ENCODE measurements at places on chromosomes 4 and X.

GRCh38 chrX:26873736-26874135 lies 589.4 kb downstream of the PPP4R3C start:
- DNase-seq = no peak

DNA sequence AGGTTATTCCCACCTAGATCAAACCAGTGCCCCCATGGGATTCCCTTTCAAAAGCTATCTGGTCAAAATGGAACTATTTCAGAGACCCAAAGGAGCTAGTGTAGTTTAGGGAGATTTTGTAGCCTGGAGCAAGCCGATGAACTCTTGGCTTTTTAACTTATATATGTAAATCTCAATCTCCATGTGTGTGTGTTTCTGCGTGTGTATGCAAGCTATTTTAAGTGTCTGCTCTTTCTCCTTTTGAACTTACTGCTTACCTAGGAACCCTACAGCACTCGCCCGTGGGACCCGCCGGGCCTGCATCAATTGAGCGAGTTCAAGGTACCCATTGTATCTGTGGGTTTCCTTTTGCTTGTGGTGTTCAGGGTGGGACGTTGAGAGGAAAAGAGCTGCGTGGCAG lies 10.4 kb downstream of the CSTF2 start:
- no peak for DNase-seq

DNA sequence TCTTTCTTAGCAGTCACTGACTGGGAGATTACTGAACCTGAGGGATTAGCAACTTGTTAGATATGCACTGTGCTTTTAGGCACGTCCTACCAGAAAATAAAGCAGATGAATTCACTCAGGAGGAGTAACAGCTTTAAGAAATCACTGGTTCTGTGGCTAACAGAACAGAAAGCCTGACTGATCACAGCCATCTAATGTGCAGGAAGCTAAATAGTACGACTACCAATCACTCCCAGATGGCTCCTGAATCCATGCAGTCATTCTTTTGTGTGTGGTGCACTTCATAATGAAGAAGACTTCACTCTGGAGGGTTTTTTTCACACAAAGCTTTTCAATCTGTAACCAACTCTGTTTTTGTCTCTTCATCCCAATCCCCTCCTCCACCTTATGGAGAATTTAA lies 305.3 kb upstream of the INTU start:
- DNase-seq = no peak

DNA sequence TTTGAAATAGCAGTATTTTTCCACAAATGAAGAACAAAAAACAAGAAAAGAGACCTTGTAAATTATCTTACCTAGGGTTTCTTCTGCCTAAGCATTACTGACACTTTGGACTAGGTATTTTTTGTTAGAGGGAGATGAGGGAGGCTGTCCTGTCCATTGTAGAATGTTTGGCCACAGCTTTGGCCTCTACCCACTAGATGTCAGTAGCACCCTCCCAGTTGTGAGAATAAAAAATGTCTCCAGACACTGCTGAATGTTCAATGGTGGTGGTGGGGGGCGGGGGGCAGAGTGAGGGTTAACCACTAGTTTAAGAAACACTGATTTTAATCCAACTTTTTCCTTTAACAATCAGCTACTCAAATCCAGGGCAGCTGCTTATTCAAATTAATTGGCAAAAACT lies 25.8 kb downstream of the OTUD4 start:
- DNase-seq = no peak

DNA sequence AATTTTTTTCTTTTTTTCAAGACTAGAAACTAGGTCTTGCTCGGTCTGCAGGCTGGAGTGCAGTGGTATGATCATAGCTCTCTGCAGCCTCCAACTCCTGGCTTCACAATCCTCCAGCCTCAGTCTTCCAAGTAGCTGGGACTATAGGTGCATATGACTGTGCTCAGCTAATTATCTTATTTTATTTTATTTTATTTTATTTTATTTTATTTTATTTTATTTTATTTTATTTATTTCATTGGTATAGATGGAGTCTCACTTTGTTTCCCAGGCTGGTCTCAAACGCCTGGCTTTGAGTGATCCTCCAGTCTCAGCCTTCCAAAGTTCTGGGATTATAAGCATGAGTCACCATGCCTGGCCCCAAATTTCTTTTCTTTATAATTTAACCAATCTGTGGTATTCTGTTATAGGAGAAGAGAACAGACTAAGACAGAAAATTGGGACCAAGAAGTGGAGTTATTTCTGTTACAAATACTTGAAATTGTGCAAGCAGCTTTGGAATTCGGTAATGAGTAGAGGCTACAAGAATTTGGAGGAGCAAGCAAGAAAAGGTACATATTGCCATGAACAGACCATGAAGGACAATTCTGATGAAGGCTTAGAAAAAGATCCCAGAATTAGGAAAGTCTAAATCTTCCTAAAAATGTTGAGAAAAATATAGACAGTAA lies 4.0 kb upstream of the PRDM5 start:
- no peak for DNase-seq

DNA sequence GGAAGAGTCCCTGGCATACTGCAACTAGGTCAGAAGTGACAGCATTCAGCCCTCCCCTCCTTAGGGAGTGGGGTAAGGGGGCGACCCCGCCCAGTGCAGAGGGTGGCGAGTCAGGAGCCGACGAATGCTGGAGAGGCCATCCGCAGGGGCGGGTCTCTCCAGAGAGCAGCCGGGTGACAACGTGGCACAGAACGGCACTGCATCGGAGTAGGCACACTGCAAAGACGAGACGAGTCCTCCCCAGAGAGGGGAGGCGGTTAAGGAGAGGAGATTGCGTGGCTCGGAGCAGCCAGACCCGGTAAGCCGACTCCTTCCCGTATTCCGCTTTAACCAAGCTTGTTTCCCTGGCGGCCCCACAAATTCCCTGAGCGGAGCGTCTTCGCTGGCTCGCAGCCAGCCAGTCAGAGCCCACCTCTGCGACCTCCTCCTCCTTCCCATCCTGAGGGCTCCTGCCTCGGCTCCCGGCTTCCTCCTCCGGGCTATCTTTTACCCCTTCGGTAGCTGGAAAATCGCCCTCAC lies 54.9 kb downstream of the LINC00632 start:
- DNase-seq = no peak

GRCh38 chrX:153627675-153628111 lies 19.3 kb upstream of the DUSP9 start:
- DNase-seq = no peak

DNA sequence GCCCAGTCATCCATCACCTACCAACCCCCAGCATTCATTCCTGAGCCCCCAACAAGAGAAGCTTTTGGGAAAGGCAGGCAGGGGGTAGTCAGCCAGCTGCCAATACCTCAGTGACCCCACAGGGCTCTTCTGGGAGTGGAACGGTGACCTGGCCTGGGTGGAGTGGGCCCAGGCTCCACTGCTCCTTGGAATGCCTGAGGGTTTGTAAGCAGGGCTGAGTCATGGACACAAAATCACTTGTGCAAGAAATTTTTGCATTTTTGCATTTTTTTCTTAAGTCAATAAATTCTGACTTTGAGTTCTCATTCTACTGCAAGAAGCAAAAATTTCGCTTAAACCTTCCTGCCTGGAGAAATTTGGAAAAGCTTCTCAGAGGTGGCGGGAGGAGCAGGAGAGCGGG lies 18.5 kb downstream of the SORCS2 start:
- DNase-seq = no peak

GRCh38 chr4:4415107-4415805 lies 28.4 kb downstream of the NSG1 start:
- DNase-seq = no peak

DNA sequence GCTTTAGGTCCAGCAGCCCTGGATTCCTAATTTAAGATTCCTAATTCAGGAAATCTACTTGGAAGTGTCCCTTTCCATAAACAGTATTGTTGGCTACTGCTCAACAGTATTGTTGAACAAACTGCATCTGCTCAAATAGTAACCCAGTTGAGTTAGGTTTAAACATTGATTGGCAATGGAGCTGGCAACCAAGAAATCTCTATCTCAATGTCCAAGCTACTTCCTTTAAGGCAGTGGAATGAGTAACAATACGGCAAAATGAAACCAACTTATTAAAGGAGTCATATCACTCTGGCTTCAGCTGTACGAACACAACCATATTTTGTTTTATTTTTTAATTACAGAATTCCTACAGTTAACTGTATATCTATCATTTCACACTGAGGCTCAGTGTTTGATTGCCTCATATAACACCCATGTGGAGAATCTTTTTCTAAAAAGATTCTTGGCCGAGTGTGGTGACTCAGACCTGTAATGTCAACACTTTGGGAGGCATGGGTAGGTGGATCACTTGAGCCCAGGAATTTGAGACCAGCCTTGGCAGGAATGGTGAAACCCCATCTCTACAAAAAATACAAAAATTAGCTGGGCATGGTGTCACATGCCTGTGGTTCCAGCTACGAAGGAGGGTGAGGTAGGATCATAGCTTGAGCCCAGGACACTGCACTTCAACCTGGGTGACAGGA lies 71.7 kb upstream of the IL13RA1 start:
- DNase-seq = no peak

GRCh38 chr4:134753390-134753789 lies 551.8 kb upstream of the PABPC4L start:
- no peak for DNase-seq

- DNase-seq = no peak
These were observed 11.0 kb downstream of the BMX start for GRCh38 chrX:15511563-15511962.

GRCh38 chr4:145523117-145523516 lies 41.5 kb downstream of the SMAD1 start:
- DNase-seq = no peak

- DNase-seq = no peak
These were observed 1.9 kb downstream of the TLR7 start for GRCh38 chrX:12868747-12869146.

DNA sequence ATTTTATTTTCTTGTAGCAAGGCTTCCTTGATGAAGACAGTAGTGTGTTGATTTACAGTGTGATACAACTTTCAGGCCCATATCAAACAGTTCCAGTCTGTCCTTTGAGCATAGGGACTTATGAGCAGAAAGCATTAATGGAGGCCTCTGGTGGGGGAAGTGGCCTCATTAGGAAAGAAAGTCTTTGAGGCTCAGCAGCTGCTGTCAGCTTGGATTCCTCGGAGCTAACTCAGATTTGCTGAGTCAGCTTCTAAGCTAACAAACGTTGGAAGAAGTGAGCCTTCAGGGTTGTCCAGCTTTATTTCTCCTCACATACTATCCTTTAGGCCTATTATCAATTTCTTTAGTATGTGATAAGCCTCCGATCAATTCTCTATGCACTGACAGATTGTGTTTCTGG lies 15.8 kb upstream of the SFRP2 start:
- DNase-seq = no peak

DNA sequence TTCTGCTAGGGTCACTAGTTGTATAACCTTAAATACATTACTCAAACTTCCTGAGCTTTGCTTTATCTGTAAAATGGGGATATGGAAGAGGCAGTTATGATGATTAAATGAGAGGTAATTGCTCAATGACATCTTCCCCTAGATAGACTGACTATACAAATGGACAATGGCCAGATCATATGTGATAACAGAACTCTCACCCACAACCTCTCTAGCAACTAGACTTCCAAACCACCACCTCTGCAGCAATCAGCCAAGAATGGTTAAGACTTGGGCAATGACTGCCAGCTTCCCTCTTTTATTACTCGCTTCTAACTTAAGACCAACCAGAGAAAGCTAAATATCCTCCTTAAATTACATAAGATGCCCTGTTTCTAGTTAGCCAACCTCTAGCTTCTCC lies 2.9 kb upstream of the SEPSECS start:
- no peak for DNase-seq

GRCh38 chrX:103586314-103586646 lies 965 bp downstream of the TCEAL4 start:
- no peak for DNase-seq

DNA sequence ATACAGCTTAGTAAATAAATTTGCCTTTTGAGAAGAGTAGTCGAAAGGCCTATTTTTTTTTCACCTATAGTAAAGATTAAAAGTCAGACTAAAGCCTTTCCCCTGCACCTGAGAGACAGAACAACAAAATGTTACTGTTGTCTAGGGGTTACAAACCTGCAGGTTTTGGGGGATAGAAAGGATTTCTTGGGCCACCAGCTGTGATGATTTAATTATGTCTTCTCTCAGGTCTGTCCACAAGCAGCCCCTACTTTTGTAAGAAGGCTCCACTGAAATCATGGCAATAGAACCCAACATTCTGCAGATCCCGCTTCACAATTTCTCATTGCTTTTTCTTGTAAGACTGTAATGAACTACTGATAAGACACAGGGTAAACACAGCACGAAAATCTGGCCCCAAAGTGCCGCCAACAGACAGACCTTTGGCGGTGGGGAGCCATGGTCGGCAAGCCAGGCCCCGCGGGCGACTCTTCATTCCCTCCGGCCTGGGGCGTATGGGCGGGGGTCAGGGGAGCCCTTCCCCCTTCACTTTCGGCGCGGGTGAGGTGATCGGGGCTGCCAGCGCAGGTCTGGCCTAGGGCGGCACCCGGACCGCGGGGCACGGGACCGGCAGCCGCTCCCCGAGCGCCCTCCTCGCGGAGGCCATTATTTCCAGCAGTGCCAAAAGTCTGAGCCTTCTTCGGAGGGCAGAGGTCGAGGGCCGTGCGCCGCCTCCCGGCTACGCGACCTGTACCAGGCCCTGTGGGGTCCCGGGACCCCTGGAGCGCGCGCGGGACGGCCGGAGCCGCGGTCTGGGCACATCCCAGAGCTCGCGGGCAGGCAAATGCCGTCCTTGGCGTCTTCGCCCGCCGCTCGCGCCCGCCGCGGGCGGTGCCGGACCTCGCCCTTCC lies 812 bp upstream of the KDM6A start:
- no peak for DNase-seq

GRCh38 chrX:116204932-116205331 lies 34.4 kb downstream of the AGTR2 start:
- DNase-seq = peak; percentile 0

DNA sequence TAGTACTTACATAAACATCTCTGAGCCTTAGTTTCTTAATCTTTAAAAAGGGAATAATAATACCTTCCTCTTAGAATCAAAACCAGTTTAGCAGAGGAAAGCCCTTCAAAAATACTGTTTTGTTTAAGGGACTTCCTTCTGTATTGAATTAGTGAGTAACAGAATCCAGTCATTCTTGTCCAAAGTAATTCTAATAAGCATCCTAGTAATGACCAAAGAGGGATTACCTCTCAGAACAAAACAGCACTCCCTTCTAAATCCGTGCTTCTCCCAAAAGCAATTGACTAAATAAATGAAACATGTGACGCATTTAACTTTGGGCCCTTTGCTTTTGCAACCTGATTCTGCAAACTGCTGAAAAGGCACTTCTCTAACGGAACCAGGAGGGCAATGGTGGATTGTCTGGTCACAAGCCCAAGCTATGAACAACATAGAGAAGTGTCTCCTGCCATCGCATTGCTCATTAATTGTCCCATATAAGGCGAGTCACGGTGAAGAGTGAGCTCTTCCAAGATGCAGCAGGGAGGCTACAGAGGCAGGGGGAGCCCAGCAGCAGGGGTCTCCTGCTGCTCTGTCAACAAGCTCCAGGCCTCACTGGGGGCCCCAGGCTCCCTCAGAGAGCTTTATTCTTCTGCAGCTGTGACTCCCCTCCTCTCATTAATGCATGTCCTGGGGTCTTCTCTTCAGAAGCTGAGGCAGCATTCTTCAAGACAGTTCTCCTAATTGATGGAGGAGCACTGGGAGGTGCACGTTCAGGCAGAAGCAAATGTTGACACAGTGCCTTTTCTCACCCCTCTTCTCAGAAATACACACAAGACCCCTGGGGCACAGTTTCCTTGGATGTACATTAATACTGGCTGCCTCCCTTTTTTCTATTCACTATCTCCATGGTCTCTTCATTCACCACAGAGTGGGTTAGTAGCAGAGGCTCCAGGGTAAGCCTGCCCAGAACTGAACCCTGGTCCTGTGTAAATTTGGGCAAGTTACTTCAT lies 419.6 kb upstream of the RASGEF1B start:
- no peak for DNase-seq

All from iPS DF 19.7 (cell line).